ENCODE measurements at places on chromosomes 12 and 14.

- no peak overlapping the region for H3K4me3 ChIP-seq
- H3K27ac ChIP-seq = no peak overlapping the region
- H3K27me3 ChIP-seq = no peaks in the 10 kb centered on the region
- DNase-seq = no peak
- H3K4me1 ChIP-seq = no peaks in the 10 kb centered on the region
- H3K36me3 ChIP-seq = no peaks in the 10 kb centered on the region
These were observed 5.5 kb upstream of the SCARB1 start for GRCh38 chr12:124869059-124869665.

DNA sequence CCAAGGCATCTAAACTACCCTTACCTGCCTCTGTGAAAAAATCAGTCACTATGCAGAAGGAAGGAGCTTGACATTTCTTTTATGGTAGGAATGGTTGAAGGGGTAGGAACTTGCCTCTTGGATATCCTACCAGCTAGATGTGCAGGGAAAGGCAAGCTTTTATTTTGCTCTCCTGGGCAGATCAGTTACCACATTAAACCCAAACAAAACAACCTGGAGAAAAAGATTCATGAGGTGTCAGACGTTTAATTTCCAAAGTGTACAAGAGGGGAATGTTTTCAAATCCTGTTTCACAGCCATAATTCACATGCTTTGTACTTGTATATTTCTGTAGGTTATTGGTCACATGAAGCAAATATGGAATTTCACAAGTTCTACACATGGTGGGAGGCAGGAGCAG, 67.0 kb upstream of the IFNG-AS1 start:
- DNase-seq = no peak
- H3K4me1 ChIP-seq = no peaks in the 10 kb centered on the region
- no peaks in the 10 kb centered on the region for H3K36me3 ChIP-seq
- H3K27me3 ChIP-seq = no peaks in the 10 kb centered on the region
- no peak overlapping the region for H3K4me3 ChIP-seq

DNA sequence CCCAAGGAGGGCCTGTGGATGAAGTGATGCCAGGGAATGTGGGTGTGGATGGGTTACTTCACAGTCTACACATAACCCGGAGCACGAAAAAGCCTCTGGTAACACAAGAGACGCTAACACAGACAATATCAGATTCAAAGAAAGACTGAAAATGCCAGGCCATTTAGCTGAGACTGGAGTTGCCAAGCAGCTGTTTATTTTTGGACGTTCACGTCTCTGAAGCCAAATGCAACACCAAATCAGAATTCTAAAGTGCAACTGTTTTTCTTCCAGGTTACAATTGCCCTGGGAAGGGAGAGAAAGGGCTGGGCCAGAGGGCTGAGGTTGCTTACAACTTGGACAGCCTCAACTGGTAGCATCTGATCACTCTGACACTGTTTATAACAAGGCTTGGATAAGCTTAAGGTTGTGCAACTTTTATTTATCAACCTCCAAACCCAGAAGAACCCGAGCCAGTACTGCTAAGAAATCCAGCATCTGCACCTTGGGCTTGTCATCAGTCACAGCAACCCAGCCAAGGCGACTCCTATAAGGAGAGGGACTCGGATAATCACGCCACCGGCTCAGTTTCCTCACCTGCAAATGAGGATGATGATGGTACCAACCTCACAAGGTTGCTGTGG, 24.8 kb downstream of the NUAK1 start:
- H3K4me3 ChIP-seq = no peak overlapping the region
- no peaks in the 10 kb centered on the region for H3K27me3 ChIP-seq
- DNase-seq = no peak
- no peak overlapping the region for H3K27ac ChIP-seq

GRCh38 chr12:119016715-119017114, 35.4 kb downstream of the SRRM4 start:
- H3K4me3 ChIP-seq = no peak overlapping the region
- no peaks in the 10 kb centered on the region for H3K36me3 ChIP-seq
- H3K27me3 ChIP-seq = no peaks in the 10 kb centered on the region

GRCh38 chr12:2575245-2575644, 219.5 kb upstream of the FKBP4 start:
- H3K27ac ChIP-seq = no peak overlapping the region
- no peaks in the 10 kb centered on the region for H3K4me1 ChIP-seq
- no peaks in the 10 kb centered on the region for H3K27me3 ChIP-seq

GRCh38 chr12:50351120-50352043, 45.0 kb downstream of the FAM186A start:
- DNase-seq = no peak
- H3K27me3 ChIP-seq = no peaks in the 10 kb centered on the region
- no peak overlapping the region for H3K27ac ChIP-seq

DNA sequence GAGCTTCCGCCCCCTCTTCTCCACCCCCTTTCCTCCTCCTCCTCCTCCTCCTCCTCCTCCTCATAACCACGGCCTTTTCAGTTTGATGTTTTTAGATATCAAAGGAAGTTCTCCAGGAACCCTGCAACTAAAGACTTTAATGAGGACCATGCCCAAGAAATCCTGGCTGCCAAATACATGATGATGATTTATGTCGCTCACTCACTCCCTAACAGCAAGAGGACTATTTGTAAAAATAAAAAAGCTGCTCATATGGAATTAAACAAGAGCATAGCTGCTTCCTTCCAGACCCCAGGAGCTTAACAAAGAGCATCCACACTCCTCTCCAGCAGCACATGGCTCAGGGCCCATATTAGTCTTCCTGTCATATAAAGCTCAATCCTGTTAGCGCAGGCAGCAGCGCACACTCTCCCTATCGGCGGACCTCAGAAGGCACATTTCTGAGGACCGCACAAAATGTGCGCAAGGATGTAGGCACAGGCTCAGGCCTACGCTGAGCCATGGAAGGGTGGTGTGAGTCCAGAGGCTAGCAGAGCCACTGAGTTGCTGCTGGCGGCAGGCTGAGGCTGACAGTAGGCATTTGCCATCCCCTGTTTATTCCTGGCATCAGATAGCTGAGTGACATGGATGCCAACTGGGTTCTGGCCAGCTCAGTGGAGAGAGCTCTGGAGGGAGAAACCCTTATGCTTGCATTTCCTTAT, 232.8 kb downstream of the MSRB3 start:
- H3K4me3 ChIP-seq = no peak overlapping the region
- H3K4me1 ChIP-seq = no peaks in the 10 kb centered on the region
- H3K27ac ChIP-seq = no peak overlapping the region
- H3K27me3 ChIP-seq = no peaks in the 10 kb centered on the region

DNA sequence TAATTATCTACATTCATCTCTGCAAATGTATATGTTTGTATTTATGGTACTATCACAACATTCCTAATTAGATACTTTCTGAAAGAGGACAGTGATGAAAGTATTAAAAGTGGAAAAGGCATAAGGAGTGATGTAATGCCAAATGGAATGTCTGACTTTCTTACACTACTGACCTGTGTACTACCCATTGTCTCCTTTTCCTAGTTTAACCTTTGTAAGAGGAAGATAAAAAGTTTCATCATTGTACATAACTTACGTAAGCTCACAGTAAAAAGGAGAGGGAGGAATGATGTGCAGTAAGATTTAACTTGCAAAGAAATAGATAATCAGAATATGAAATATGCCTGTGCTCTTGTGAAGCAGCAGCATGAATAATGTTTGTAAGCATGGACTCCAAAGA, 55.9 kb downstream of the SOX5 start:
- no peak for DNase-seq
- no peaks in the 10 kb centered on the region for H3K27me3 ChIP-seq
- no peak overlapping the region for H3K4me3 ChIP-seq
- H3K27ac ChIP-seq = no peak overlapping the region
- no peaks in the 10 kb centered on the region for H3K4me1 ChIP-seq

DNA sequence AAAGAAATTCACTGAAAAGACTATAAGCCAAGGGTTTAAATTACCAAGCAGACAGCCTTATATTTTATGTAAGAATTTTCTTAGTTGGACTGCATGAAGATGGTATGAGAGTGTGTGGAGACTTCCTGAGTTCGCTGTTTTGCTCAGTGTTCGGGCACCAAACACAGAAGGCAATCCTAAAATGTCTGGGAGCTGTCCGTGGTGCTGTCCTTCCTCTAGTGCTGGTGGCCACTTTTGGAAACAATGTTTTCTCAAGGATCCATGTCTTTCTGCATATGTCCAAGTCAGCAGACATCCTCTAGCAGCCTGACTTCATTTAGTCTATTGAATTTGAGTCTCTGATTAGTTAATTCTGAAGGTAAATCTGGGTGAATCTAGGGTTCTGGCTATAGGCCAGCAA, 135.8 kb downstream of the SLC8A3 start:
- no peaks in the 10 kb centered on the region for H3K4me1 ChIP-seq
- H3K27ac ChIP-seq = no peak overlapping the region
- H3K36me3 ChIP-seq = no peaks in the 10 kb centered on the region

DNA sequence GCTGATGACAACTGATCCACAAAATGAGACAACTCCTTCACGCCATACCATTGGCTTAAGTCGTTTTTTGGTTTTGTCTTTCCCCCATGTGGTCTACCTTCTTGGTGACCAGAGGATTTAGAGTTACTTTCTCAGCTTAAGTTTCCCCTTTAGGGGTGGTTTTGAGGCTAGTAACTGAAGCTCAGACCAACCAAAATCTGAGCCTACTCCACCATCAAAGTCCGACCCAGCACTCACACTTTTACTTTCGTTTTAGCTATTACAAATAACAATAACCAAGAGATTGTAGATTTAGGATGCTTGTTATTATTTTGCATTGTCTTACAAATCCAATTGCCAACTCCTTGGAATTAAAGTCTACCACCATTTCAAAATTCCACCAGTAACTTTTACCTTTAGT, 130.6 kb upstream of the MDM1 start:
- no peaks in the 10 kb centered on the region for H3K4me1 ChIP-seq
- no peaks in the 10 kb centered on the region for H3K27me3 ChIP-seq
- no peak overlapping the region for H3K27ac ChIP-seq
- DNase-seq = no peak
- no peaks in the 10 kb centered on the region for H3K36me3 ChIP-seq

GRCh38 chr12:56839915-56840325, 76.8 kb downstream of the HSD17B6 start:
- no peaks in the 10 kb centered on the region for H3K27me3 ChIP-seq
- no peaks in the 10 kb centered on the region for H3K36me3 ChIP-seq
- H3K27ac ChIP-seq = no peak overlapping the region
- H3K4me3 ChIP-seq = no peak overlapping the region

DNA sequence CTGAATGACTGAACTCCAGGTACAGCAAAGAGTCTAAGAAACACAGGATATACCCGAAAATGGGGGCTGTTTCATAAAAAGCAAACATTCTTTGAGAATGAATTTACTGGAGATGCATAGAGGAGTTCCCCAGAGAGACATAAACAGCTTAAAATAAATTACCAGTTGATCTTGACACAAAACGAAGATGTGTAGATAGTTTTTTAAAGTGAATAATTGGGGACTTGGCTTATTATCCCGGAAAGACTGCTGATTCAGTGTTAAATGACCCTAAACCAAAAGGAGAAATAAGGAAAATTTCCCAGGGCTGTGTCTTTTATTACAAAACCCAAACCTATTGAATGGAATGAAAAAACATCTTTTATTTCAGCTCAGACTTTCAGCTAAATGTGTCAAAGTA, 1052.8 kb upstream of the TMEM132C start:
- H3K4me1 ChIP-seq = no peaks in the 10 kb centered on the region
- no peak overlapping the region for H3K4me3 ChIP-seq
- H3K36me3 ChIP-seq = no peaks in the 10 kb centered on the region
- no peak for DNase-seq

DNA sequence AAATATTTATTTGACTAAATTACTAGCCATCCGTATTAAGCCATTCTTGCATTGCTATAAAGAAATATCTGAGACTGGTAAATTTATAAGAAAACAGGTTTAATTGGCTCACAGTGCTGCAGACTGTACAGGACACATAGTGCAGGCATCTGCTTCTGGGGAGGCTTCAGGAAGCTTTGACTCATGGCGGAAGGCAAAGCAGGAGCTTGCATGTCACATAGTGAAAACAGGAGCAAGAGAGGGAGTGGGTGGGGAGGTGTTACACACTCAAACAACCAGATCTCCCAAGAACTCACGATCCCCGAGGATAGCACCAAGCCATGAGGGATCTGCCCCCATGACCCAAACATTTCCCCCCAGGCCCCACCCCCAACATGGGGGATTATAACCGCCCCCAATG, 26.7 kb upstream of the RAB21 start:
- H3K4me1 ChIP-seq = no peaks in the 10 kb centered on the region
- H3K27me3 ChIP-seq = no peaks in the 10 kb centered on the region
- DNase-seq = no peak
- H3K36me3 ChIP-seq = no peaks in the 10 kb centered on the region
- H3K4me3 ChIP-seq = no peak overlapping the region
- no peak overlapping the region for H3K27ac ChIP-seq

DNA sequence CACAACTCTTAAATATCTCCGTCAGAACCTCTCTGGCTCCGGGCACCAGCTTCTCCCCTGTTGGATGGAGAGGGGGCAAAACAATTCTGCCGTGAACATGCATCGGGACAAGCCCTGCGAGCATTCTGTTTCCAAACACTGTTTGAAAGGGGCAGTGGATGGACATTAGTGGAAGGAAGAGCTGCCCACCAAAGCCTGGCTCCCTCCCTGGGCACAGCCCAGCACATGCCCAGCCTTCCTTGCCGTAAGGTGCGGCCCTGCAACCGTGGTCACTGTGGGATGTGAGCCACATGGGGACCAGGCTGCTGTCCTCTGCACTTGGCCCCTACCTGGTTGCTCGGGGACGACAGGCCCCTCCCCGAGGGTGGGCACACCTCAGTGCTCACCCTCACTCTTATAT, 54.0 kb downstream of the TRAFD1 start:
- DNase-seq = no peak
- H3K27ac ChIP-seq = no peak overlapping the region
- no peaks in the 10 kb centered on the region for H3K4me1 ChIP-seq
- no peaks in the 10 kb centered on the region for H3K27me3 ChIP-seq
- H3K36me3 ChIP-seq = peaks cover 69% of the 10 kb centered on the region
- no peak overlapping the region for H3K4me3 ChIP-seq

GRCh38 chr14:96888593-96888992, 91.4 kb downstream of the VRK1 start:
- no peak overlapping the region for H3K27ac ChIP-seq
- no peaks in the 10 kb centered on the region for H3K27me3 ChIP-seq
- H3K4me3 ChIP-seq = no peak overlapping the region
- no peaks in the 10 kb centered on the region for H3K36me3 ChIP-seq

- H3K27me3 ChIP-seq = no peaks in the 10 kb centered on the region
- peaks cover 10% of the 10 kb centered on the region for H3K36me3 ChIP-seq
- peaks cover 13% of the 10 kb centered on the region for H3K4me1 ChIP-seq
- DNase-seq = no peak
- H3K27ac ChIP-seq = no peak overlapping the region
- H3K4me3 ChIP-seq = no peak overlapping the region
These were observed 4.3 kb downstream of the KRR1 start for GRCh38 chr12:75507086-75507485.

- H3K4me3 ChIP-seq = no peak overlapping the region
- H3K27ac ChIP-seq = no peak overlapping the region
- DNase-seq = no peak
- no peaks in the 10 kb centered on the region for H3K36me3 ChIP-seq
These were observed 214.1 kb upstream of the FLRT2 start for GRCh38 chr14:85315733-85316290.

All from naive thymus-derived CD4-positive, alpha-beta T cell (primary cell).